ENCODE measurements at places on chromosomes 7 and 10.

- no peak for DNase-seq
Observed at GRCh38 chr7:111261496-111261895, 170.6 kb downstream of the LRRN3 start.

- no peak for DNase-seq
Observed at GRCh38 chr10:123597676-123598075, 68.5 kb upstream of the GPR26 start.

- DNase-seq, result no peak
Observed at GRCh38 chr10:92755725-92756124, 66.0 kb downstream of the HHEX start.

GRCh38 chr10:95133997-95134396 is 60.0 kb upstream of the ACSM6 start:
- no peak for DNase-seq

DNA sequence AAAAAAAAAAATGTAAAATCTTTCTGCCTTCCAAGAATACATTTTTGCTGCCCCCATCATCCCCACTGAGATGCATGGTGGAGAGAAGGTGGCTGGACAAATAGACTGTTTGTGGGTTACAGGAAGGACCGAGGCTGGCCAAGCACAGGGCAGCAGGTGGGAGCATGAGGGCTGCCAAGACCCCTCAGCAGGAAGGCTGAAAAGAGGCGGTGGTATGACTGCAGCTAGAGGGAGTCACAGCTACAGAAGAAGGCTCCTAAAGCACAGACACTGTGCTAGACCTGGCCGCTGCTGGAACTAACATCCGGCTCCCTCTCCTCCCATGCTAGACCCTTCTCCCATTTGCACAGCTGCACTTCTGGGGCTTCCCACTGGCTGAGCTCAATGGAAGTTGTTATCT is 289.6 kb downstream of the TCERG1L start:
- DNase-seq, result no peak

GRCh38 chr10:21048068-21048467 is 151.0 kb upstream of the NEBL start:
- no peak for DNase-seq

DNA sequence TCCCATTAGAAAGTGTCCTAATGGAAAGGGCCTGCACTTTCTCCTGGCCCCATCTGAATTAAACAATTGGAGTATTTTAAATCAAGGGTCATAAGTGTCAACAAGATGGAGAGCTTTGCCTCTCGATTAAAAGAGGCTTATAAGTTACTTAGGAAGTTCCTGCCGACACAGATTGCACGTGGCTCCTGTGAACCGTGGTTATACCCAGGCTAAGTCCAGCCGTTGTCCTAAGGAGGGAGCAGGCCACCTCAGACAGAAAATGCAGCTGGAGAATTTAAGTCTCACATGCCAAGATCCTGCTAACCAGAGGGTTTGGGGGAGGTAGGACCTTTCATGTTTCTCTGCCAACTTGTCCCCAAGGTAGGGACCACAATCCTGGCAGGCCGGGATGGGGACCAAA is 626.5 kb upstream of the GALNT17 start:
- DNase-seq, result no peak

DNA sequence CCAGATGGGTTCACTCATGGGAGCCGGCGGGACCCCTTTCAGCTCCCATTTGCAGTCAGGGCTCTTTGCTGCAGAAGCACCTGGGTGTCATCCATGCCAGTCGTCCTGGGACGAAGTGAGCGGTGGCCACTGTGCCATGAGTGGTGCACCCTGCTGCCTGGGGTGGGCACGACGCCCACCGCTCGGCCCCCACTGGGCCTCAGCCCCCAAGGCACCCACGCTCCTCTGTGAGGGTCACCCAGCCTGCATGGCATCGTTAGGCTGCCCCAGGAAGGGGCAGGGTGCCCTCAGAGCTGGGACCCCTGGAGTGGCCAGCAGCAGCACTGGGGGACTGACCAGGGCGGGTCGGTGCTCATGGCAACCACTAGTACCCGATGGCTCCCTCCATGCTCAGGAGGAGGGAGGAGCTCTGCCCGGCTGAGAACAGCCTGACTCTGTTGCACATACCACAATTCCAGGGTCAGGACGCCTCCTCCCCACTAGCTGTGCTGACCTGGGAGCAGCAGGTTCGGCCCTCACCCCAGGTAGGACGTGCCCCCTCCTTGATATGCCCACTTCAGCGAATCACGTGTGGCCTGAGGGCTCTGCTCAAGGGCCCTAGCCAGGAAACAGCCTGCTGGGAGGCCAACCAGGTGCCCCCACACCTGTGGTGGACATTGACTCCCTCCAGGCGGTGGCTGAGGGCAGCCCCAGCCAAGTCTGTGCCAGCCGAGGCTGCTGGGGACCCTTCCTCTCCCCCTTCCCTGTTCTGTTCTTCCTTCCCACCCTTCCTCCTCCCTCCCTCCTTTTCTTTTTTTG is 28.5 kb upstream of the CFAP46 start:
- no peak for DNase-seq

Data from immature natural killer cell (primary cell).